Fibroblast of skin of right biceps (primary cell): ENCODE measurements at places on chromosomes 2 and 18.
A peak's percentile ranks its signal among the peaks of the same experiment; 100 is the strongest.

- no peak for DNase-seq
These were observed 160.1 kb downstream of the GFPT1 start for GRCh38 chr2:69226903-69227302.

DNA sequence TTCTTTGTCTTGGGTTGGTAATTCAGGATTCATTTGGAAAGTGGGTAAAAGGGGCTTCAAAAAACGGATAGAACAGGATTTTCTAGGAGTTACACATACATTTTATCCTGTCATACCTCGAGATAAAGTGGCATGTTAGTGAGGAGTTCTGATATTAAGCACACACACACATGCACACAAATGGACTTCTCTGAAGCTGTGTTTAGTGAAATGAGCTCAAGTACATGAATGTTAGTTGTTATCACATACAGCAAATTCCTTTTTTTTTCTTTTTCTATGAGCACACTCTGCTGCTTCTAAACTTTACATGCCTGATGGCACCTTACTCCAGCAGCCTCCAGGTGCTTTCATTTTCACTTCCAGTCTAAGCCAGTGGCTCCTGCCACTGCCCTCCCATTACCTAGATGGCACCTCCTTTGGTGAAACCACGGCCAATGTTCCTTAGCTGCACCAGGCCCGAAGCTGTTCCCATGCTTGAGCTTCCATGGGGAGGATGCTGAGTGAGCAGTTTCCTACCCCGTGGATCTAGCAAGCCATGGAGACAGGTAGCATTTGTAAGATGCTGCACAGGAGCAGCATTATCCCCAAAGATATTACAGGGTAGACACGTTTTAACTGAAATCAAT, 49.7 kb downstream of the STAT1 start:
- DNase-seq = no peak

GRCh38 chr18:13580991-13581390, 145.4 kb downstream of the FAM210A start:
- DNase-seq = no peak

DNA sequence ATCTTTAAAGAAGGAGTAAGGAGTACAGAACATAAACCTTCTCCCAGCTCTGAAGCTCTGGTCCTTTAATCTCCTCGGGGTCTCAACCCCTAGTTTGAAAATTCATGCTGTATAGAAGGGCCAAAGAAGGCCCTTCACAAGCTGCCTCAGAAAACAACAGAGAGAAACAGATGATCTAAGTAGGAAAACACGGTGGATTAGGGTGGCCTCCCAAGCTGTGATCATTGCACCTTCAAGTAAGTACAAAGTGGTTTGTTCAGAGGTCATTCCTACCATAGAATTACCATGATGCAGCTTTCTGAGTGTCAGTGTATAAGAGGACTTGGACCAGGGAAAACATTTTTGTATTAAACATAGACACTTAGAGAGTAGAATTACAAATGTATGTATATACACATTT, 10.9 kb downstream of the TMEM169 start:
- no peak for DNase-seq

DNA sequence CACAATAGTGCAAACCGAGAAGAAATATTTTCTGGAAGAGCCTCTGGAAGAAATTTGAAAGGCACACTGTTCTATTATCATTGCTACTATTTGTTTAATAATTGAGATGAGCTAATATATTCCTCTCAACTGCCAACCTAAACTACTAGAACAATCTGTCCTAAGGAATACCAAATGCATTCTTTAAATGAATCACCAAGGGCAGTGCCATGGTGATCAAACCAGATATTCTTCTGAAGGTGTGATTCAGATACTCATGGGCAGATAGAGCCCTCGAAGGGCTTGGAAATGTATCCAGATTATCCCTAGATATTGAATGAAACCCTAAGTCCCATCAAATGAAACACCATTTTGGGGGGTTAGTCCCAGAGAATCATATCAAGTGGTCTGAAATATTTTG, 76.6 kb downstream of the FIGN start:
- no peak for DNase-seq

DNA sequence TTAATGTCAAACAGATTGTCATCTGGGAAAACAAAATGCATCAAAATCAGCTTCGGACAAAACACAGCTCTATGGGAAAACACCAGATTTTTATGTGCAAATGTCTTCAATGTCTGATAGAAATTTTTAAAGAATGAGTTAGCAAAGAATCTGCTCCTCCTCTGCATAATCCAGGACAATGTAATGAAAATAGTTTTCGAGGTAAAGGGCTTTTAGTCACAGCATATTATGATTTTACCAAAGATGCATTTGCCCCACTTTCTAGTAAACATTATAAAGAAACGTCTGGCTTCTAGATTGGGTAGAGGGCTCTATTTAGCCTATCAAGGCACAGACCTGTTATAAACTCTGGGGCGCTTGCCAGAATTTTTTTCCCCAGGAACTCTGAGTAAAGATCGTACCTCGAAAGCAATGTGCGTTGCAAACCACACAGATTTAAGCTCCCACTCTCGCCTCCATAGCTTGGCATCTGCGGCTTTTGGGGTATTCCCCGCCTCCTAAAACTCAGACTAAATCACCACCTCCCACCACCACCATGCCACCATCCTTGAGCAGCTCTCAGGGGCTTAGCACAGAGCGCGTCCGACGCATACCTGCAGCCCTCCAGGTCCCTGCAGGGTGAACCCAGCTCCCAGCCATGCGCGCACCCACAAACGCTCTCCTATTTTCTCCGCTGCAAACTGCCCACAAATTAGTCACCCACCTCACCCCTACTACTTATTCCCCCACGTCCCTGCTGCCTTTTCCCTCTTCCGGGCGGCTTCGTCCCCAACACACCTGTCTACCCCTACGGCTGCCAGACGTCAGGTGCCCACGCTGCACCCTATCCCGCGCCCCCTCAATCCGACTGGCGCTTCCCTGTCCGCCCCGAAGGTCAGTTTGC, 829 bp downstream of the ACVR1C start:
- DNase-seq = peak; percentile 49

- DNase-seq = no peak
These were observed 4.7 kb downstream of the MYOM1 start for GRCh38 chr18:3214855-3215637.

- DNase-seq = peak; percentile 82
These were observed 131.2 kb upstream of the SEC11C start for GRCh38 chr18:59008302-59008974.

GRCh38 chr2:31282634-31283033, 48.7 kb downstream of the EHD3 start:
- no peak for DNase-seq

- no peak for DNase-seq
These were observed 32.7 kb downstream of the RAB27B start for GRCh38 chr18:54860941-54861340.

DNA sequence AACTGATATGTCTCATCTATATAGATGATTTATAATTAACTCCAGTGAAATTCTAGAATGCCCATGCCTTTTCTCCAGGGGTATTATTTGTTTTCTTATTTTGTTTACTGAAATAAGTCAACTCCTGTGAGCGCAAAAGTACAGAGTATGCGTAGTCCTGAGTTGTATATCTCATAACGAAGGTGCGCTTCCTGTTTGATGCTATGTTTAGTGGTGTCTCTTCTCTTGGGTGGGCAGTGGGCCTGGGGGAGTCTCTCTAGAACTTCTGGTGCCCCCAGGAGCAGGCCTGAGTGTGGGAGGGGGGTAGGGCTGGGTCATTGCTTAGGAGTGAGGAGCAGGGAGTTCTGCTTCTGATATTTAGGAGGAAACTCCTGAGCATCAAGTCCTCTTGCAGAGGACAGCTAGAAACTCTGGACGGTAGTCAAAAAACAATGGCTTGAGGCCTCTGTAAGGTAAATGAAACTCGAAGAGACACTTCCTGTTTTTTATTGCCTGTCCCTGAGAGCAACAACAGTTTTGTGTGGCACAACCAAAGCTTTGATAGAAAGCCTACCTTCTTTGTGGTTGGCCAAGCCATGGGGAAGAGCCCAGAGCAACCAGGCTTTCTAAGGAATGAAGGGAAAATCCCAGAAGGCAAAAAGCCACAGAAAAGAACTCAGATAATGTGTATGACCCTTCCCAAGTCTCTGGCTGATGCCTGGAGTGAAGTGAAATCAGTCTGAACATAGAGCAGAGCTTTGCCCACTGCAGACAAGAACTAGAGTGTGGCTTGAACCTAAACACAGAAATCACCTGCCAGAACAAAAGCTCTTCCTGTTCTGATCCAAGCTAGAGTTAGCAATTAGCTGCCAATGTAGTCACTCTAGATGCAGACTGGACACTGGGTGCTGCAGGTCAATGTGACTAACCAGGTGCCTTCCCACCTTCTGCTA, 8.5 kb upstream of the SP140L start:
- DNase-seq = no peak

GRCh38 chr2:84904151-84904550, 1.3 kb upstream of the TMSB10 start:
- no peak for DNase-seq

DNA sequence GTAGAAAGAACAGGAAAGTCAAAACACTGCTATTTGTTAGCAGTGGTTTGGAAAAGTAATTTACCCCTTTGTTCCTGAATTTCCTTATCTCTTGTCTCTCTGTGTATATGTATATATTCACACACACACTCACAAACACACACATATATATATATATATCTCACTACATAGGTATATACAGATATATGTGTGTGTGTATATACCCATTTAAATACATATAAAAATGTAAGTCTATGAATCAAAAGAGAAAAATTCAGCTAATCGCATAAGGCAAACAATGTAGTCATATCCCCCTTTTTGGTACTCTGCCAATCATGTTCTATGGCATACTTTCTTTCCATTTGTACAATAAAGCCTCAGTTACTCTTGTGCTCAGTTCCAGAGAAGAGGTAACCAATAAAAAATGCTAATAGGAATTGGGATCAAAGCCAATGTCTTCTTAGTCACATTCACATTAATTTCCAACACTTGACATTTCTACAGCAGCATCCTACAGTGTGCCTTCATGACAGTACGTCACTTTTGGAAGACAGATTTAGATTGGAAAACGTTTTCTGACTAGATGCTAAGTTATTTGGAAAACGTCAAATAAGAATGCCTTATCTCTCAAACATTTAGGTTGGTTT, 94.6 kb downstream of the MC4R start:
- peak; percentile 94 for DNase-seq

- no peak for DNase-seq
These were observed 40.8 kb downstream of the SCRN3 start for GRCh38 chr2:174436351-174436750.

- DNase-seq = no peak
These were observed 143.4 kb upstream of the LYPD1 start for GRCh38 chr2:132813422-132813821.

DNA sequence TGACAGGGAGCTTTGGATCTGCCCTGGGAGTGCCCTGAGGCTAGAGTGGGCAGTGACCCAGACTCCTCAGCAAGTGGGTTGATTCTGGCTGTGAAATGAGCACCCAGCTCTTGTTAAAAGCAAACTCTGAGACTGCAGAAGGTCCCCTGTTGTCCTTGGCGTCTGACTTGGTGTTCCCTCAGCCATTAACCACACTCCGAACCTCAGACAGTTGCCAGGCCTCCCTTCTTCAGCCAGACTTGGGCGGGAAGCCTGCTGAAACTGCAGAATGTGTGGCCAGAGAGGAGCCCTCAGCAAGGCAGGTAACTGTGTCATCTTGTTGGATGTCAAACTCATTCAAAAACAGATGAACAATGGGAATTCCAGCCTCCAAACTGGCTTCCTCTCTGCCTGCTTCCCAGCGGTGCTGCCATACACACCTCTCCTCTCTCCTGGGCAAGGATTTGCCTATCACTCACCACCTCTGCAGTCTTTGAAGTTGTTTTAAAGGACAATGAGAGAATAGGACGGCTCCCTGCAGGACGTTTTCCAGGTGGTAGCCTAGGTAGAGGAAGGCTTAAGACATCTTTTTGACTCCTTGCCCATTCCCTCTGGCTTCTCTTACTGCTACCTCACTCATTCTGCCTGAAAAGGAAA, 38.9 kb upstream of the B3GNT2 start:
- DNase-seq = no peak

GRCh38 chr2:3189076-3189591, 188.5 kb downstream of the EIPR1 start:
- peak; percentile 8 for DNase-seq

- no peak for DNase-seq
These were observed 24.0 kb downstream of the POLR1A start for GRCh38 chr2:86081724-86082123.

DNA sequence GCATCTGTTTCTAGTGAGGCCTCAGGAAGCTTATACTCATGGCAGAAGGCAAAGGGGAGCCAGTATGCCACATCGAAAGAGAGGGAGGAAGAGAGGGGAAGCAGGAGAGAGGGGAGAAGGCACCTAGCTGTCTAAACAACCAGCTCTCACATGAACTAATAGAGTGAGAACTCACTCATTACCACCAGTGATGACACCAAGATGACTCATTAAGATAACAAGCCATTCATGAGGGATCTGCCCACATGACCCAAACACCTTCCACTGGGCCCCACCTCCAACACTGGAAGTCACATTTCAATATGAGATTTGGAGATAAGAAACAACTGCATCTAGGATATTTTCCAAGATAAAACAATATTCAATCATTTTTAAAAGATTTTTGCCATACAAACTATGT, 753.9 kb upstream of the ZEB2 start:
- DNase-seq = peak; percentile 33

DNA sequence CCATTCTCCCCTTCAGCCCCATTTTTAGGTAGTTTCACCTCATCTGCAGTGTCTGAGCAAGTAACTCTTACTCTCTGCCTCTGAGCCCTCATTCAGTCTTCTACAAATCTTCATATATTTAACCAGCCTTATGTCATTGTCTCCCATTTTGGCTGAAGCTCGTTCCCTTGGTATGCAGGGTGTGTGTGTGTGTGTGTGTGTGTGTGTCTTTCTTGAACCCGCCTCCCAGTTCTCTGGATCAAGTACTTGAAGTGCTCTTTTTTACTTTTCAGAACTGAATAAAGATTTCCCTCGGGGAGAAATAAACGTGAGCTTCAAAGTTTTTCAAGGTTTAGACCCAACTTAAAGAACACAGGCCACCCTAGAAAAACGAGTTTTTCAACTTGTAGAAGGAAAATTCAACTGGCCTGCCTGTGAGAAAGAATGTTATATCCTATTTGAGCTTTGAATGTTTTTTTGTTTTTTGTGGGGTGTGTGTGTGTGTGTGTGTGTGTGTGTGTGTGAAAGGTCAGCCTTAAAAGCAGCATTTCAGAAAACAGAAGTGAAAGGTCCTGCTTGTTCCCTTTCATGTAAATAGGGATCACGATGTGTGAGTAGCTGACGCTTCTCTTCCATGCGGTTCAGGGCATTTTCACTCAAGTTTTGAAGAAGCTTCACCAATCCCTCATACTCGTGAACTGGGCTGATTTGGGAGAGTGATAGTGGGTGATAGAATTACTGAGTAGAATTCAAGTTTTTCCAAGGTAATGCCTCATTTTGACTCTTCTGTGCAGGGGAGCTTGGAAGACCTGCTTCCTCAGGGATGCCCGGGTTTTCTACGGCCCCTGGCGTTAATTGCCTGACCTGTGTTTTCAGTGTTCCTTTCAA, 50.6 kb upstream of the EML6 start:
- DNase-seq = no peak
